ENCODE measurements at places on chromosomes 6 and 20.

- DNase-seq = no peak
These were observed 241.8 kb upstream of the PRDM1 start for GRCh38 chr6:105844275-105844883.

- no peak for DNase-seq
These were observed 249.7 kb downstream of the GMPR start for GRCh38 chr6:16487996-16488674.

DNA sequence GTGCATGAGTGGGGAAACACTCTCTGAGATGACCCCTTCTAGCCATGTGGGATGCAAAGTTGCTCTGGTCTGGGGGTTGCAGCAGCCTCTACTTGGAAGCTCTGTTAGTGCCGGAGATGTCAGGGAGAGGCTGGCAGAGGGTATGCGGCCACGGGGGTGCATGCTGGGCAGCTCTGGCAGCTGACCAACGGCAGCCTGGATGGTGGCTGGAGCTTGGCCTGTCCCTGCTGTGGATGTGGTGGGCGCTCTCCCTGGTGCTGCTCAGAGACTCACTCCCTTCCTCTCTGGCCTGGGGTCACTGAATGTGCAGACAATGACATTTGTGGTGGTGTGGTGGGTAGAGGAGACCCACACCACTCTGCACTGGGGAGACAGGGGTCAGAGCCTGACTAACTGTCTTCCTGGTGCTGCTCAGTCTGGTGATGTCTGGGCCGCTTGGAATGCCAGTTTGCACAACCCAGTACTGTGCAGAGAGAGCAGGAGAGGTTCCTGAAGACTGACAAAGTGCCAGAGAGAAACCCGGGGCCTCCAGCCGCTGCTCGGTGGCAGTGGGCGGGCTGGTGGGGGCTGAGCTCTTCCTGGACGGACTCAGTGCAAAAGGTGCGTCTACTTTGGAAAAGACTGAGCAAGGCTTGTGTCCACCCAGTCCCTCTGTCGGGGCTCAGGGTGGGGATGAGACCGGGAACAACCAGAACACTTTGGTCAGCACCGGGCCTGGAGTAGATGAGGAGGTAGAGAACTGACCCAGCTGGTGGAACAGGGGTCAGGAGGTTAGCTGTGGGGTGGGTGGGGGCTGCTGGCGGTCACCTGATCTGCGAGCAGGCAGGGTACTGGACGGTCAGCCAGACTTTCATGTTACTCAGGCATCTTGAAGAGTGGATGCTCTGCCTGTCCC, 2.7 kb downstream of the MYT1 start:
- no peak for DNase-seq

- no peak for DNase-seq
These were observed 73.0 kb downstream of the GFRA4 start for GRCh38 chr20:3590164-3590563.

DNA sequence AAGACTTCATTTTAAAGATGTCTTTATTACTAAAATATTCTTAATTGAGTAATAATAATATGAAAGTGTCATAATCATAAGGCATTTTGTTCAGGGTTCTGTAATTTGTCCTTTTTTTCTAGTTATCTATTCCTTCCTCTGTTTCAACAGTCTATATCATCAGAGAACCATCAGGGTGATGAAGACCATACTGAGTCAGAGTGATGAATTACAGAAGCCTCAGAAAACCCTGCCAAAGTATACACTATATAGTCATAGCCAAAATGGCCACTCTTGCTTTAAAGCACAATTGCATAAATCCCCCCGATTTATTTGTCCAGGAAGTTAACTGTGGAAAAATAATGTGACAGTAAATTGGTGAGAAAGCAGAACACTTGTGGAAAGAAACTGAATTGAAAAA, 735.0 kb downstream of the EPHA7 start:
- DNase-seq = no peak

DNA sequence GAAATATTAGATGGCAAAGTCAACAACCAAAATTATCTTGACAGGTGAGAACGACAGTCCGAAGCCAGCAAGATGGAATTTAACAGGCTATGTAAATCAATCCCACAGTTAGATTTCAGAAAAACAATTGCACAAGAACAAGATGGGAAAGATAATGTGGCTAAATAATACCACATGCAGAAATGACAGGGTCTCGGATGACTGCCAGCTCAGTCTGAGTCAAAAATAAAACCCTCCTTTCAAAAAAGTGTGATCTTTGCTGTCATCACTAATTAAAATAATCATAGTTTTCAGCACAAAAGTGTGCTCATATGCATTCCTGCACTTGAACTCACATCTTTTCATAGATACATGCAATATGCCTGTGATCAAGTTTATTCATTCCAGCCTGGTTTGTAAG, 25.9 kb downstream of the FOXQ1 start:
- no peak for DNase-seq

- no peak for DNase-seq
These were observed 114.3 kb downstream of the COL19A1 start for GRCh38 chr6:69980624-69981023.

DNA sequence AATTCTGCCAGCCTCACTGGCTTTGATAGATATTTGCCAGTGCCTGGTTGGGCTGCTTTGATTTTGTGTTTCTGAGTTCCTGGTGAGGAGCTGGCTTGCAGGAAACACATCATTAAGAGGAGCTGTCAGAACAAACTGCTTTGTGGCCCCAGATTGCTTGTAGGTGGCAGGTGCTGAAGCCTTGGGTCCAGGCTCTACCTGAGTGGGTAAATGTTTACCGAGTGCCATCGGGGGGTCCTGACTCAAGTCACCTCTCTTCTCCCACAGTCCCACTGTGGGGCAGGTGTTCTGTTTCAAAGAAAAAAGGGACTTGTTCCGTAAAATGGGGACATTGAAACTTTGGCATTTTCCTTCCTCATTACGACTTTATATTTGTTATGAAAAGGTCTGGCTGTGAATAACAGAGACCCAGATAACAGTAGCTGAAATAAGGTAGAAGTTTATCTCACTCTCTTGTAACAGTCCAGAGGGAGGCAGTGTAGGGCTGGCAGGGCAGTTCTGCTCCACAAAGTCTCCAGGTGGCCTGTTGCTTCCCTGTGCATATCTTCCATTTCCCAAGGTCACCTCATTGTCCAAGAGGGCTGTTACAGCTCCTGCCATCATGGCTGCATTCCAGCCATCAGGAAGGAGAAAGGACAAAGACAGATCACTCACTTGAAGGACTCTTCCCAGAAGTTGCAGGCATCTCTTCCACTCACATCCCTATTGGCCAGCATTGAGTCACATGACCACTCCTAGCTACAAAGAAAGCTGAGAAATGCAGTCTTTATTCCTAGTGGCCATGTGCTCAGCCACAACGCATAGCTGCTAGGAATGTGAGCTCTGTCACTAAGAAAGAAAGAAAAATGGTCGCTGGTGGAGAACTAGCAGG, 149.9 kb upstream of the KCNG1 start:
- no peak for DNase-seq

DNA sequence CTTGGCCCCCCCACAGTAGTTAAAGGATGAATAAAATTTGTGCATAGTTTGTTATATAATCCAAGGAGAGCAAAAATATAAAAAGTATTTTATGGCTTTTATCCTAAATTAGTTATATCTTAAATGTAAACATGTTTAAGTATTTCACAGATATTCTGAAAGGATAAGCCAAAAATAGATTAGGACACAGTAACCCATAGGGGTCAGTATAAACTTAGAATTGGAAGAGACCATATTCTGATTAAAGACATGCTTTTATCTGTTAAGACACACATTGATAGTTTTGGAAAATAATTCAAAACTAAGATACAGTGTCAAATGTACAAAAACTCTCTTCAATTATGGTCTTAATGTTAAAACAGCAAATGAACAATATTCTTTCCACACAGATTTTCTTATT, 4.5 kb upstream of the SERINC1 start:
- DNase-seq = peak; percentile 71

- DNase-seq = no peak
These were observed 188.2 kb downstream of the ZFP64 start for GRCh38 chr20:52003415-52003814.

DNA sequence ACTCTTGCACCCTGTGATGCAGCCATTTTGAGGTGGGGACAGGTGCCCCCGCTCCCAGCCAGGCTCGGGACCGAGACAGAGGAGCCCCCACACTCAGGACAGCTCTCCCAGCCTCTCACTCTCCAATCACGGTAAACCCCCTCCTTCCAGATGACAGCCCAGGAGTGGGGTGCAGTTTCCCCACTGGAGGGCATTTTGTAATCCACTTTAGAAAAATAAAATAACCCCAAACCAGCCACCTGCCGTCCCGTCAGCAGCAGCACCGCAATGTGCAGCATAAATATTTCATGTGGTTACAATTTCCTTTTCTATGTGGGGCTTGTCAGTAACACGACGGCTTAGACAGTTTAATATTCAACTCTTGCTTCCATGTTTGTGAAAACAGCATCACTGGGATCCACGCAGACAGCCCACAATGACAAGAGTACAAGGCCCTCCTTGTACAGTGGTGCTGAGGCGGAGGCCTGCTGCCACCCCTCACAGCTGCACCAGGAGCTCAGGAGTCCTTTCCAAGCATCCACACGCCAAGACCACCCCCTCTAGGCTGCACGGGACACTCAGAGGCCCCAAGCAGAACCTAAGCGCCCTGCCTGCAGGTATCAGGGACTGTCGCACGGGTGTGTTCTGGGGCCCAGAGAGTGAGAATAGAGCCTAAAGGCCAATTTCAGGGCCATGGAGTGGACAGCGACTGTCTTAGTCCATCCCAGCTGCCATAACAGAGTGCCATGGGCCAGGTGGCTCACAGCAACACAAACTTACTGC, 116.7 kb downstream of the JPH2 start:
- no peak for DNase-seq

DNA sequence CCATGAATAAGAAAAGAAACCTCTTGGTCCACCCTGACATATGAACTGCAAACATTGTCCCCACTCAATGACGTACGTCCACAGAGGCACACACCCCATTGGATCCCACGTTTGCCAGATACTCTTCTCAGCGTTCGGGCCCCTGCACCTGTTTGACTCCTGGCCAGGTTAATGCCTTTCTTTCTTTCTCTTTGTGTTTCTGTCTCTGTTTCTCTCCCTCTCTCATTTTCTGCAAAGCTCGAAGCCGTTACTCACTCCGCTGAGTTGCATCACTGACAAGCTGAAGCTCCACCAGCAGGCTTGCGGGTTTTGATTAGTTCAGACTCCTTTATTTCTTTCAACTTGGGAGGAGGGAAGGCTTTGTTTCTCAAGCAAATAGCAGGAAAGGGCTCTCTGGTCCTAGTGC, 135.5 kb upstream of the SUPT3H start:
- no peak for DNase-seq
